Colonic mucosa (tissue), 4 donors: ENCODE measurements at places on chromosomes 6 and 20.
A peak's percentile ranks its signal among the peaks of the same experiment; 100 is the strongest.

GRCh38 chr6:113406048-113406695 lies 451.0 kb upstream of the MARCKS start:
- H3K27ac ChIP-seq = no peak overlapping the region
- no peaks in the 10 kb centered on the region for H3K27me3 ChIP-seq
- H3K4me3 ChIP-seq = no peak overlapping the region
- no peak for DNase-seq
- H3K36me3 ChIP-seq = no peaks in the 10 kb centered on the region

DNA sequence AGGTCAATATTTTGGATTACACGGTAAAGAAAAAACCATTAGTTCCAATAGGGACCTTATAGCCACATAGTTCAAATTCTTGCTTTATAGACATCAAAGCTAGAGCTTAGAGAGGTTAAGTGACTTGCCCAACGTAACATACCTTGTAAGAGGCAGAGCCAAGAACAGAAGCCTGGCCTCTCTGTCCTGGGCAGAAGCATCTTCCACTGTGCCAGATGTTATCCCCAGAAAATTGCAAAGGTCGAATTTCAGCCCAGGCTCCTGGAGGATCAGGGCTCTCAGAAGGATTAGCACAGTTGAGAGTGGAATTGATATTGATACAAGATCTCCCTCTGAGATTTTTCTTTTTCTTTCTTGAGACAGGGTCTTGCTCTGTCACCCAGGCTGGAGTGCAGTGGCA lies 6.1 kb downstream of the SMIM28 start:
- H3K4me3 ChIP-seq = no peak overlapping the region
- no peaks in the 10 kb centered on the region for H3K4me1 ChIP-seq
- H3K27ac ChIP-seq = no peak overlapping the region
- DNase-seq = no peak
- H3K27me3 ChIP-seq = no peaks in the 10 kb centered on the region
- H3K36me3 ChIP-seq = no peaks in the 10 kb centered on the region

DNA sequence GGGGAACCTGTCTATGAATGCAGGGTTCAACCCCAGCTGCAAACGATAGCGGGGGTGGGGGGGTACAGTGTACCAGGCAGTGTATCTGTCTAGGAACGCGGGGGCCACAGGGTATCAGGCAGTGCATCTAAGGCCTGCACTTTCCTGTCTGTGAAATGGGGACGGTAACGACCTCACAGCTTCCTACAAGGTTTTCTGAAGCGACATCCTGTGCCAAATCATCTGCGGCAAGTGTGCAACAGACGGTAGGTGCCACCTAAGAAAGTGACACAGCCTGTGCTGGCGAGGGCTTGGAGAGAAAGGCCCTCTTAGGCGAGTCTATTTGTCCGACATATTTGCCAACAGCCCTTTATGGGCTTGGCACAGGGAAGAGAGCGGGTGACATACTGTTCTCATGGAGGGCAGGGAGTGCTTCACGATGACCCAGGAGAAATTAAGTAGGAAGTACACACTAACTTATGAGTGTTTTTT lies 3.8 kb downstream of the DIDO1 start:
- H3K4me1 ChIP-seq = peaks cover 61% of the 10 kb centered on the region
- no peaks in the 10 kb centered on the region for H3K27me3 ChIP-seq
- no peak for DNase-seq

- no peak for DNase-seq
- H3K4me1 ChIP-seq = no peaks in the 10 kb centered on the region
- no peak overlapping the region for H3K4me3 ChIP-seq
- peak overlapping the region; percentile 13 for H3K27ac ChIP-seq
- H3K27me3 ChIP-seq = no peaks in the 10 kb centered on the region
Measured at GRCh38 chr6:147322299-147323162, 118.3 kb downstream of the STXBP5 start.

DNA sequence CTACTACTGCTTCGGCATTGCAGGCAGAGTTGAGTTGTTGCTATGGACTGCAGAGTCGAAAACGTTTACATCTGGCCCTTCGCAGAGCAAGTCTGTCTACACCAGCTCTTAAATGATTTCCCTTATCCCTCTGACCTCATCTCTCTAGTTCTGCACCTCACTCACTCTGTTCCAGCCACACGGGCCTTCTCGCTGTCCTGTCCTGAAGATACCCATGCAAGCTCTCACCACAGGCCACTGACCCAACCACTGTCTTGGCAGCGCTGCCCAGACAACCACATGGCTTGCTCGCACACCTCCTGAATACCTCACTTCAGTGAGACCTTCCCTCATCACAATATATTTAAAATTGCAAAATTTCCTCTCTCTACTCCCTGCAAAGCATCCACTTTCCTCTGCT lies 31.4 kb downstream of the B4GALT5 start:
- H3K4me3 ChIP-seq = no peak overlapping the region
- no peaks in the 10 kb centered on the region for H3K36me3 ChIP-seq
- DNase-seq = no peak
- H3K27me3 ChIP-seq = no peaks in the 10 kb centered on the region
- no peak overlapping the region for H3K27ac ChIP-seq

GRCh38 chr6:169075211-169075914 lies 178.3 kb downstream of the THBS2 start:
- H3K27me3 ChIP-seq = no peaks in the 10 kb centered on the region
- peak; percentile 43 for DNase-seq
- no peaks in the 10 kb centered on the region for H3K36me3 ChIP-seq
- H3K27ac ChIP-seq = no peak overlapping the region
- H3K4me3 ChIP-seq = no peak overlapping the region
- no peaks in the 10 kb centered on the region for H3K4me1 ChIP-seq

- H3K27me3 ChIP-seq = no peaks in the 10 kb centered on the region
- DNase-seq = peak; percentile 63
- H3K4me1 ChIP-seq = peaks cover 23% of the 10 kb centered on the region
Measured at GRCh38 chr6:44072452-44072958, 54.7 kb downstream of the MRPL14 start.

GRCh38 chr6:150180517-150180916 lies 37.7 kb downstream of the PPP1R14C start:
- H3K4me3 ChIP-seq = no peak overlapping the region
- no peak for DNase-seq
- no peaks in the 10 kb centered on the region for H3K27me3 ChIP-seq
- H3K36me3 ChIP-seq = no peaks in the 10 kb centered on the region
- H3K27ac ChIP-seq = no peak overlapping the region

- no peaks in the 10 kb centered on the region for H3K36me3 ChIP-seq
- DNase-seq = no peak
- no peaks in the 10 kb centered on the region for H3K4me1 ChIP-seq
- no peak overlapping the region for H3K27ac ChIP-seq
- no peak overlapping the region for H3K4me3 ChIP-seq
- no peaks in the 10 kb centered on the region for H3K27me3 ChIP-seq
Measured at GRCh38 chr6:125843593-125843992, 52.8 kb downstream of the NCOA7 start.

- H3K27me3 ChIP-seq = no peaks in the 10 kb centered on the region
- no peak for DNase-seq
- no peak overlapping the region for H3K4me3 ChIP-seq
- H3K4me1 ChIP-seq = no peaks in the 10 kb centered on the region
- H3K36me3 ChIP-seq = no peaks in the 10 kb centered on the region
- H3K27ac ChIP-seq = no peak overlapping the region
Measured at GRCh38 chr6:16179970-16180431, 51.1 kb downstream of the MYLIP start.

DNA sequence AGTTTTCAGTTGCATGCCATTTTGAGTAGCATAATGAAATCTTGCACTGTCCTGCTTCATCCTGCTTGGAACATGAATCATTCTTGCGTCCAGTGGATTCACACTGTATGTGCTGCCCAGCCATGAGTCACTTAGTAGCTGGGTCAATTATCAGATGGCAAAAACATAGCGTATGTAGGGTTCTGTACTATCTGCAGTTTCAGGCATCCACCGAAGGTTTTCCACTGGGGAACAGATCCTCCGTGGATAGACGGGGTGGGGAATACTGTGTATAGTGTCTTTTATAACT lies 61.4 kb downstream of the IL22RA2 start:
- no peaks in the 10 kb centered on the region for H3K36me3 ChIP-seq
- H3K4me1 ChIP-seq = no peaks in the 10 kb centered on the region
- H3K27me3 ChIP-seq = no peaks in the 10 kb centered on the region
- H3K4me3 ChIP-seq = no peak overlapping the region
- no peak overlapping the region for H3K27ac ChIP-seq
- no peak for DNase-seq

DNA sequence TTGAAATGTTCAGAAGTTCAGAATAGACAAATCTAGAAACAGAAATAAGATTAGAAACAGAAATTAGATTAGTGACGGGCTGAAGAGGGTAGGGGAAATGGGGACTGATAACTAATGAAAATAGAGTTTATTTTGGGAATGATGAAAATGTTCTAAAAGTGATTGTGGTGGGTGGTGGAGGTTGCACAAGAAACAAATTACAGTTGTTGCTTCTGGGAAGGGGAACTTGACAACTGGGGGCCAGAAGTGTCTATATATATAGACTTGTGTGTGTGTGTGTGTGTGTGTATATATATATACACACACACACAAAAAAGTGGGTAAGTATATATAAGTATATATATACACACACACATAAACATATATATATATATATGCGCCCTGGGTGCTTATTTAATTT lies 86.5 kb upstream of the RREB1 start:
- no peaks in the 10 kb centered on the region for H3K36me3 ChIP-seq
- no peaks in the 10 kb centered on the region for H3K27me3 ChIP-seq
- H3K4me1 ChIP-seq = no peaks in the 10 kb centered on the region
- DNase-seq = no peak
- no peak overlapping the region for H3K4me3 ChIP-seq
